Stomach (tissue), 19 donors: ENCODE measurements at places on chromosomes 6 and 20. TPM values are rescaled to one million over a fixed set of nuclear protein-coding genes. Genes with fewer than 3 reads are reported as not detected.

- no peak for DNase-seq
- H3K27me3 ChIP-seq, result no peaks in the 10 kb centered on the region
- H3K4me1 ChIP-seq, result no peaks in the 10 kb centered on the region
- H3K4me3 ChIP-seq, result no peak overlapping the region
- H3K27ac ChIP-seq, result no peak overlapping the region
These were observed 656.6 kb upstream of the MMS22L start for GRCh38 chr6:97939440-97940168.

GRCh38 chr20:51862796-51863195 is 60.5 kb upstream of the SALL4 start:
- no peak overlapping the region for H3K4me3 ChIP-seq
- no peak overlapping the region for H3K27ac ChIP-seq
- no peaks in the 10 kb centered on the region for H3K4me1 ChIP-seq
- no peaks in the 10 kb centered on the region for H3K36me3 ChIP-seq
- DNase-seq, result no peak

- H3K27ac ChIP-seq, result peak overlapping the region; percentile 84
- peaks cover 66% of the 10 kb centered on the region for H3K36me3 ChIP-seq
- no peak for DNase-seq
These were observed 415 bp upstream of the CUL9 start for GRCh38 chr6:43181621-43181941.

F13A1 gene
- total RNA-seq, result 35.0 TPM

C6orf52 gene
- total RNA-seq, result not detected

VIP gene
- total RNA-seq, result 1.3 TPM

CRISP2 gene
- not detected for total RNA-seq

DNA sequence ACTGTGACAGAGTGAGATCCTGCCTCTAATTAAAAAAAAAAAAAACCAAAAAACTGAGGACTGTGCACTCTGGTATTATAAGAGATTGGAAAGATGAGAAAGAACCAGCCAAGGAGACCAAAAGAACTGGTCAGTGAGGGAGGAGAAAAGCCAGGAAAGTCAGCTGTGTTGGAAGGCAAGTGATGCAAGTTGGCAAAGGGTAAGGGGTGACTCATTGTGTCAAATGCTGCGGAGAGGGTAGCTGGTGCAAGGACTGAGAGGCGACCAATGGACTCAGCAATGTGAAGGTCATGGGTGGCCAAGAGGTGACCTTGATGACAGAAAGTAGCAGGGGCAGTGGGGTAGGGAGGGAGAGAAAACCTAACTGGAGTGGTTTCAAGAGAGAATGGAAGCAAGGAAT is 27.4 kb upstream of the LRRN4 start:
- no peak for DNase-seq
- H3K27ac ChIP-seq, result no peak overlapping the region
- no peak overlapping the region for H3K4me3 ChIP-seq
- H3K4me1 ChIP-seq, result no peaks in the 10 kb centered on the region

- no peak for DNase-seq
- H3K4me3 ChIP-seq, result no peak overlapping the region
- H3K36me3 ChIP-seq, result no peaks in the 10 kb centered on the region
- no peaks in the 10 kb centered on the region for H3K27me3 ChIP-seq
These were observed 204.1 kb upstream of the SASH1 start for GRCh38 chr6:148138573-148138972.

- no peak overlapping the region for H3K4me3 ChIP-seq
- H3K27ac ChIP-seq, result no peak overlapping the region
- peaks cover 65% of the 10 kb centered on the region for H3K27me3 ChIP-seq
- no peaks in the 10 kb centered on the region for H3K36me3 ChIP-seq
- no peak for DNase-seq
These were observed 9.6 kb downstream of the HRH3 start for GRCh38 chr20:62210496-62210855.

DNA sequence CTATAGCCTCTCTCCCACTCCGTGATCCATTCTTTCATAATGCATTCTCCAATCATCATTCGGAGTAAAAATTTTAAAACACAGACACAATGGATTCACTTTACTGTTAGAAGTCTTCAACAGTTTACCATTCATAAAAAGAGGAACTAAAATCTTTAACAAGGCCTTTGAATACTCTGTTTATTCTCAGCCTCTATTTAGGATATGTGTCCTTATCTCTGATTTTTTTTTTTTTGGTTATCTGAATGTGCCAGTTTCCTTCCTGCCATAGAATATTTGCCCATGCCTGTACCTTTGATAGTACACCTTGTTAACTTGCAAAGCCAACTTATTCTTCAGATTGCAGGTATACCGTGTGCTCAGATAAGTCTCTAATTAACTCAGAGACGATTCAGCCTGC is 11.1 kb downstream of the CRISP1 start:
- H3K27ac ChIP-seq, result no peak overlapping the region
- H3K27me3 ChIP-seq, result no peaks in the 10 kb centered on the region
- H3K4me1 ChIP-seq, result no peaks in the 10 kb centered on the region

GPSM3 gene
- not detected for total RNA-seq

DNA sequence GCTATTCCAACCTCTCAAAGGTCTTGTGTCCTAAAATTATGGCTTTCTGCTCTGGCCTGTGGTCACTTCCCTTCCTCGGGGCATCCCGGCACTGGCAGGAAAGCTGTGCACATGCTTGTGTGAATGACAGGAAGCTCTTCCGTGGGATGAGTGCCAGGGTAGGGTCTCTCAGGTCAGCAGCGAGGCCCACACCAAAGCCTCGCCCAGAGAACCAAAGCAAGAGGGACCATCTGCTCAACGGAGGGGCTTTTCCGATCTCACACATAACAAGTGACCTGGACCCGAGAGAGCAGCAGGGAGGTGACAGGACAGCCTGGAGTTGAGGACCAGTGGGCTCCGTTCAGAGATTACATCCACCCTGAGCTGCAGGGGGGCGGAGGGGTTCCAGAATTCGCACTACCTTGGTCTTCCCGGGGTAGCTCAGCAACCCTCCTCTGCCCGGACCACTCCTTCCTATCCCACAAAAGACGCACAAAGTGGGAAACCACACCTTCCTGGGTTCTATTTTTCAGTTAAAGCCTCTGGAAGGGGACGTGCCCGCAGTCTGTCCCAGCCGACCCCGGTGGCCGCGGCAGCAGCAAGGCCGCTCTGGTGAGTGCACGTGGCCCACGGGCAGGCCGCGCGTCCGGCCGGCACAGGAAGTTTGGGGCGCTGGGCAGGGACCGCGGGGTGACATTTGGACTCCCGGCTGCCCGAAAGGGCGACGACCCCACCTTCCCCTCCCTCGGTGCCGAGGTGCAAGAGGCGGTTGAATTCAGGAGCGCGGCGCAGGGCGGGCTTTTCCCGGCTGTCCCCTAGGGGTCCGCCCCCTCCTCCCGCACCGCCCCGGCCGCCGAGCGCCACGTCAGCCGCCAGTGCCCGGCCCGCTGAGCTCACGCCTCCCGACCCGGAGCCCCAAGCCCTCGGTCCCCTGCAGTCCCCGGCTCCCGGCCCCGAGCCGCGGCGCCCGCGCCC is 988 bp downstream of the TXNDC5 start:
- peaks cover 3% of the 10 kb centered on the region for H3K36me3 ChIP-seq
- peak overlapping the region; percentile 89 for H3K4me3 ChIP-seq
- H3K27me3 ChIP-seq, result no peaks in the 10 kb centered on the region
- peak; percentile 57 for DNase-seq

DNA sequence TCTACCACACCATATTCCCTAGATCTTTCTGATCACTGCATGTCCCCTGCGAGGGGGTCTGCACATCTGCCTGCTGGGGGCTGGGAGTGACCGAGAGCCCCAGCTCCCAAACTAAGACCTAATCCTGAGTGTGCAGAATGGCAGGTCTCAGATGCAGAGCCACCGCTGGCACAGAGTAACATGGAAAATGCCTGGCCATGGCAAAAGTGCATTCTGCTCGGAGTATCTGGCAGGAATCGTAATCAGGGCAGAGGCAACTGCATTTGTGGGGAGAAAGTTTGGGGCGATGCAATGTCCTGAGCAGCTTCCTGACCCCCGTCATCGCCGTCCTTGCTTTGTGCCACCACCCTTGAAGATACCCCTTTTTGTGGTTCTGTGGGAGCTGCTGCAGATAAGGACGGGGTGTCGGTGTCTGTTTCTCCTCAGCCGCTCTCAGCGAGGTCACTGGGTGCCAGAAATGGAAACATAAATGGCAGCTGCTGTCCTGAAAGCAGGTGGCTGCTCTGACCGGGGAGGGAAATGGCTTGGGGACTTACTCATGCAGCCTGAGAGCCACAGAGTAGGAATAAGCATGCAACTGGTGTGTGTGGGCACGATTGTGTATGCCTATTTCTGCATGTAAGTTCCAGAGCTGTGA is 157.9 kb downstream of the LY86 start:
- H3K27ac ChIP-seq, result no peak overlapping the region
- H3K27me3 ChIP-seq, result no peaks in the 10 kb centered on the region
- H3K36me3 ChIP-seq, result no peaks in the 10 kb centered on the region
- H3K4me1 ChIP-seq, result peaks cover under 1% of the 10 kb centered on the region
- no peak for DNase-seq
- no peak overlapping the region for H3K4me3 ChIP-seq

GUCA1A gene
- not detected for total RNA-seq

DNA sequence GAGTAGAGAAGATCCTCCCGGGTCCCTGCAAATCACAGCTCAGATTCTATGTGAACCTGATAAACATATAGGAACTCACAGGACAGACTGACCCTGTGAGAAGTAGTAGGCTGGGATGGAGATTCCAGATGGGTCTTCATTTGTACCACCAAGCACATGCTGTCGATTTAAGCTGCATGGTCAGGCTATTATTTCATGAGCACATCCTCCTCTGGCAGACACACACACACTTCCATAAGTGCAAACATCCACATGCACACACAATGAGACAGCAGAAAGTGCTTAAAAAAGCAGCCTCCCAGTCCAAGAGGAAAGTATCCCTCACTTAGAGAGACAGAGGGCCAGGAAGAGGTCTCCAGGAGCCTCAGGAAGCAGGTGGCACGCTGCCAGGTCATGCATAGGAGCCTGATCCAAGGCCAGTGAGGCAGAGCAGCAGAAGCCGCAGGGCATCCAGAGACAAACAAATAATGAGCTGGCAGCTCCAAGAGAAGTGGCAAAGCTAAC is 131.8 kb downstream of the UNC5CL start:
- H3K36me3 ChIP-seq, result no peaks in the 10 kb centered on the region
- peak; percentile 60 for DNase-seq
- H3K27ac ChIP-seq, result no peak overlapping the region
- H3K27me3 ChIP-seq, result no peaks in the 10 kb centered on the region
- H3K4me1 ChIP-seq, result peaks cover 11% of the 10 kb centered on the region
